ENCODE measurements at places on chromosomes 6 and 20.

DNA sequence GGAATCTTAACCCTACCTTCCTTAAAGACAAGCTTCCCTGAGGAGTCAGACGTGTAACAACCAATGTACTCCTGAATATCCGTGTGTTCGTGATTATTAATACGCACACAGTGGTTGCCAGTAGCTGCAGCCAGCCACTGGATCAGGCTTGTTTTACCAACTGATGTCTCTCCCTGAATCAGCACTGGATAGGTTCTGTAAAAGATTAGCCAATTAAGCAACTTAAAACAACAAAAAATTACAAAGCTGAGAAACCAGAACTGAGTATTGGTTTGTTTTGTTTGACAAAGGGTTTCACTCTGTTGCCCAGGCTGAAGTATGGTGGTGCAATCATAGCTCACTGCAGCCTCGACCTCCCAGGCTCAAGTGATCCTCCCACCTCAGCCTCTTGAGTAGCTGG is 69.3 kb downstream of the MDN1 start:
- DNase-seq: no peak

GRCh38 chr6:139433631-139434419 is 59.4 kb upstream of the CITED2 start:
- DNase-seq: no peak

GRCh38 chr20:13029687-13030375 is 21.1 kb downstream of the SPTLC3 start:
- peak; percentile 91 for DNase-seq

DNA sequence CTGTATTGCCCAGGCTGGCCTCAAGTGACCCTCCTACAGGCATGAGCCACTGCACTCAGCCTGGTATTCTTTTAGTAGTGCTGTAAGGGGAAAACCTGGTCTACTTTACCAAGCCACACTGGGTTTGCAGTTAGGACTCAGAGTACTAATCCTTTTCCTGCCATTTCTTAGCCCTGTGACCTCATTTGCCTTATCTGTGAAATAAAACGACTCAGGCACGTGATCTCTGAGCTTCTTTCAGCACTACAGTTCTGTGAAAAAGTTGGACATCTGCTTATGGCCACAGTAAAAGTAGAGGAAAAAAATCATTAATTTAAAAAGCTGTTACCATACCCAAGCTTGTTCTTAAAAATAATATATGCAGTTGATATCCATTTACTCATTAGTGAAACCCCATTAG is 1007.5 kb downstream of the KIF16B start:
- DNase-seq: no peak

DNA sequence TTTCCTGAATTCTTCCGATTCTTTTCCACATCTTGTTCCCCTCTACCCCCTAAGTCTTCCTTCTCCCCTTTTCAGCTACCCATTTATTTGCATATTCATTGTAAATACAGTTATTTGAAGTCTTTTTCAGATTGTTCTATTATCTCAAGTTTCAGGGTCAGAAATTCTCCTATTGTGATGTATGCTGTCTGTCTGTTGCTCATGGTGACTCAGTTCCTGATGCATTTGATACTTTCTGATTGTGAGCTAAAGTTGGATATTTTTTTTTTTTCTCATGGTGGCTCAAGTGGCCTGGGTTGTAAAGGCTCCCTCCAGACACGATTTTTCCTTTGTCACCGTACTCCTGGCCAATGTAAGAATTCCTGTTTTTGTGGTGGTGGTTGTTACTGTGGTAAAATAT is 4.9 kb upstream of the PI16 start:
- no peak for DNase-seq

- no peak for DNase-seq
These were observed 3.7 kb upstream of the DBNDD2 start for GRCh38 chr20:45404438-45404837.

GRCh38 chr20:36644706-36645095 is 1.3 kb downstream of the SLA2 start:
- no peak for DNase-seq

DNA sequence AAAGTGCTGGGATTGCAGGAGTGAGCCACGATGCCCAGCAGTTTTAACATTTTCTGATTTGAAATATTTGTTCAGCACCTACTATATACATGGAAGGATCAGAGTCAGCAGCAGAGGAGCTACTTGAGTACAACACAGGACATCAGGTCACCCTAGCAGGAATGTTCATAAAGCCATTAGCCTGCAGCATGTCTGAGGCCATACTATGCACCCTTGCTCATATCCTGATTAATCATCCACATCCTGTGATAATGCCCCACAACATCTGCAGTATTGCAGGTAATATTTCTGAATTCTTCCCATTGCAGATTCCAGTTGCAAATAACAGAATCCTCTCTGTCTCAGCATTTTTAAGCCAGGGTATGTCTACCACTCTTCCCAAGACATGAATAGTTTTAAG is 171.0 kb upstream of the PRND start:
- no peak for DNase-seq

DNA sequence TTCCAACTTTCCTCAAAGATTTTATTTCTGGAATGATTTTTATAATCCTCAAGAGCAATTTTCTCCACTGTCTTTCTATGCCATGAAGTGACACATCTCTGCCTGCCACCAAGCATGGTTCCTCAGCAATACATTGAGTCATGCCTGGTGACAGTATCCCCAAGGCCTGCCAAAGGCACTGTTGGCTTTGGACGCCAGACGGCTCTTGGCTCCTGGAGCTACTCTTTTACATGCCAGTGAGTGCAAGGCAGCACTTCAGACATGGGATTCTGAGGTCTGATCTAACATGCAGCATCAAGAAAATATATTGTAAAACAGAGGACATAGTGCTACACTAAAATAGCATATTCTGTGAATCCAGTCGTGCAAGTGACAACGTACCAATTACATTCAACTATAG is 20.1 kb upstream of the PLEKHG1 start:
- DNase-seq: no peak

DNA sequence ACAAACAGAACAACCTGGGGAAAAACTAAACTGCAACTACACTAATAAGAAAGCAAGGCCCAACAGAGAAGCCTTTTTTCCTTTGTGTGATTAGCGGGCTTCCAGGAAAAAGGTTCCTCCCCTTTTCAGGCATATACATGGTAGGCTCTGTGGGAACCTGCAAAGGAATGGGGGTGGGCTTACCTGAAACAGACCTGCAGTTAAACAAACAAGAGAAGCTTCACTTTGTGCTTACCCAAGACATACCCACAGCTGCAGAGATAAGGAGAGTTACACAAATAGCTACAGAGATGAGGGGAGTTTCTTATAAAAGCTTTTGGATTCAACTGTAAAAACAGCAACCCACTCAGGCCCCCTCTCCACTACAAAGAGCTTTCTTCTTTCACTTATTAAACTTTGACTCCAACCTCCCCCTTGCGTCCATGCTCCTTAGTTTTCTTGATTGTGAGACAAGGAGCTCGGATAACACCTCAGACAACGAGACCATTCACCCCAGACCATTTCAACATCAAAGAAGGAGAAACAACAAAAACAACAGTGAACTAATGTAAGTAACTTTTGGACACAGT is 30.9 kb downstream of the RNF146 start:
- no peak for DNase-seq

- DNase-seq: no peak
These were observed 21.0 kb downstream of the ARG1 start for GRCh38 chr6:131594074-131594473.

- DNase-seq: no peak
These were observed 149.5 kb upstream of the BMP5 start for GRCh38 chr6:56024931-56025330.

- DNase-seq: no peak
These were observed 31.0 kb downstream of the SIRPA start for GRCh38 chr20:1926237-1926636.

- no peak for DNase-seq
These were observed 548.9 kb downstream of the CBLN4 start for GRCh38 chr20:55456316-55456940.

GRCh38 chr6:158056355-158056754 is 74.7 kb downstream of the SYNJ2 start:
- no peak for DNase-seq

- no peak for DNase-seq
These were observed 6.6 kb upstream of the ACAT2 start for GRCh38 chr6:159754959-159755914.

- no peak for DNase-seq
These were observed 504 bp downstream of the SNTA1 start for GRCh38 chr20:33443006-33443511.

DNA sequence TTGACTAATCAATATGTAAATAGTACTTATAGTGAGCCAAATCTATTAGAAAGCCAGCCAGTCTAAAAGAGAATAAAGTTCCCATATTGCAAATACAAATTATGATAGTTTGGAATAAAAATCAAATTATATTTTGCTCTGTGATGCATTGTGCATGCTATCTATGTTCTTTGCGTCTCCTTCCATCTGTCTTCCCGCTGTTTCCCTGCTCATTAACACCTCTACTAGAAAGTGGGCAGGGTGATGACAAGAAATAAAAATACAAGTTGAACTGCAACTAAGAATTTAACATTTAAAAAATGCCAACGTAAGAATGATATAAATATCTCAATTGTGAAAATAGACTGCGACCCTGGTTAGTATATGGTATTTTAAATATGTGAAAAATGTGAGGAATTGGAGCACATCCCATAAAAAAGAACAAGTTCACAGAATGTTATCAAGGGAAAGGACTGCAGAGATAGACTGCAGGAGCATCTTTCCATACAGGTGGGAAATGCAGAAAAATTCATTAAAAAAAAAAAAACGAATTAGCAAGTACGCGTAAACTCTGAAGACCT is 157.6 kb upstream of the PDE7B start:
- DNase-seq: no peak

All from smooth muscle cell of the brain vasculature (primary cell).